Renal pelvis (tissue), 12 donors: ENCODE measurements at places on chromosomes 11 and 22. TPM values are rescaled to one million over a fixed set of nuclear protein-coding genes. Genes with fewer than 3 reads are reported as not detected.

DNA sequence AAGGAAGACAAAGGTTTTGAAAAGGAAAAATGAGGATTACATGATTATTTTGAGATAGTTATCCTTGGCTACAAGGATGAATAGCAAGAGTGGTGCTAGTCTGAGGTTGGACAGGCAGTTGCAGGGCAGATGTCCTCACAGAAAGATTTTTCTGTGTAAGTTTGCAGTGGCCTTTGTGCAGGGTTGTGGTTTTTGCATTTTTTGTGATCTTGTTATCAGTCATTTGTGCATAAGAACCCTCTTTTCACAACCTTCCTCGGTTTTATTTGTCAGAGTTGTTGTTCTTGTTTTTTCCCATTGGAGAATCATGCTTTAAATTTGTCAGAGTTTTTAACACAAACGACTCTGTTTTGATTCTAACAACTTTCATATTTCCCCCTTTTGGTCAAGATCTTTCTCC, 1.4 kb downstream of the CCDC134 start:
- no peak for DNase-seq

- no peak for DNase-seq
Observed at GRCh38 chr11:61174273-61174672, 13.0 kb upstream of the VPS37C start.

DNA sequence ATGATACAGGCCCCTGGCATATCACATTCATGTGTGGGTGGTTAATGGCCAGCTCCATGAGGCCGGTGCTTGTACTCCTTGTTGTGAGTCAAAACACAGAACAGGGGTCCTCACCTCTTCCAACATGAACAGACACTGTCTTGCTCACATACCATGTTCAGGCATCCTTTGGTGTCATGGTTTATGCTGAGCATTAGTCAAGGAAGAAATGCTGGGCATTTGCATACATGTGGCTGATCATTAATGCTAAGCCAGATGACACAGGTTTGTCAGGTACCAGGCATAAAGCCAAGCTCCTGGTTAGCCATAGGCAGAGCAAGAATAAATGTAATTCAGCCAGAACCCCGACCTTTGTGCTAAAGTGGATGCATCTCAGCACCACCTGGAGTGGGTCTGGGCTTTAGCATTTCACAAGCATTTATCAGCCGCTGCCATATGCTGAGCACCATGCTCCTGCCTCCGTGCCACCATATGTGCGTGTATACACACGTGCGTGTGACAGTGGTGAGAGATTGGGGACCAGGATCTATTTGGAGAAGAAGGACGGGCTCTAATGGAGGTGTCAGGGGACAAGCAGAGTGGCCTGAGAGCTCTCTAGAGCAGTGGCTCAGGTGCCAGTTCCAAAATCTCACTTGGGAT, 55.0 kb downstream of the MICAL2 start:
- no peak for DNase-seq

DNA sequence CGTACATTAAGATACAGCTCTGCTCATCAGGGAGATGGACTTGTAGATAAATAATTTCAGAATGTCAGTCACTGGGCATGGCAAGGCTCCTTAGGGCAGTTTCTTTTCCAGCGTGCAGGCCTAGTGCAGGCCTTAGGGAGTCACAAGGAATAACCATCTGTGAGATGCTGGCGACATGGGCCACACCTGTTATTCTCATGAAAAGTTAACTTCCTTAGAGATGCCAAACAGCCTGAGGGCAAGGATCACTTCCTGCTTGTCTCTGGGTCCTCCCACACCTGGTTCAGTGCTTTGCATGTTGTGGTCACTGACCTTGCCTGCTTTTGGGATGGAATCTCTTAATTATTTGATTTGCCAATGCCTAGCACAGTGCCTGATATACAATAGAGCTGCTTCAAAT, 70.6 kb downstream of the ST3GAL4 start:
- no peak for DNase-seq

Gene MS4A4A
- 6.4 TPM for polyA plus RNA-seq

Gene SLC22A12
- polyA plus RNA-seq, result 5.6 TPM
